Transverse colon (tissue), 4 donors: ENCODE measurements at places on chromosomes 2 and 18. TPM values are rescaled to one million over a fixed set of nuclear protein-coding genes. Genes with fewer than 3 reads are reported as not detected.

MAPRE2 gene
- 61.7 TPM for total RNA-seq

ZNF521 gene
- total RNA-seq, result 8.6 TPM

SP5 gene
- not detected for total RNA-seq

CNGA3 gene
- 1.8 TPM for total RNA-seq

DYNAP gene
- not detected for total RNA-seq

FN1 gene
- 686 TPM for total RNA-seq

MAP3K2 gene
- 68.4 TPM for total RNA-seq

C2orf81 gene
- 1.3 TPM for total RNA-seq

DUSP19 gene
- 2.7 TPM for total RNA-seq

CD207 gene
- not detected for total RNA-seq

CD302 gene
- total RNA-seq, result 35.9 TPM

KIF5C gene
- total RNA-seq, result 0.75 TPM

CDH19 gene
- total RNA-seq, result 8.7 TPM

RNF125 gene
- 12.1 TPM for total RNA-seq

VSNL1 gene
- total RNA-seq, result 1.1 TPM

ACMSD gene
- total RNA-seq, result not detected

CABYR gene
- total RNA-seq, result 1.5 TPM

KCNIP3 gene
- total RNA-seq, result 4.0 TPM

NEB gene
- total RNA-seq, result 7.0 TPM

TCF23 gene
- total RNA-seq, result not detected

IFIH1 gene
- total RNA-seq, result 35.5 TPM

PDE1A gene
- total RNA-seq, result 0.75 TPM

ANKRD62 gene
- total RNA-seq, result 1.4 TPM

PKDCC gene
- 108 TPM for total RNA-seq

MGAT4A gene
- 109 TPM for total RNA-seq

PTPRN gene
- total RNA-seq, result 2.0 TPM

APCDD1 gene
- 10.0 TPM for total RNA-seq
